ENCODE measurements at places on chromosomes 1 and 21.

GRCh38 chr1:111904478-111905218 lies 84.8 kb downstream of the KCND3 start:
- H3K36me3 ChIP-seq, result no peaks in the 10 kb centered on the region
- H3K4me3 ChIP-seq, result no peak overlapping the region
- DNase-seq, result peak; percentile 52
- no peak overlapping the region for H3K27ac ChIP-seq
- peaks cover under 1% of the 10 kb centered on the region for H3K27me3 ChIP-seq
- H3K4me1 ChIP-seq, result no peaks in the 10 kb centered on the region

DNA sequence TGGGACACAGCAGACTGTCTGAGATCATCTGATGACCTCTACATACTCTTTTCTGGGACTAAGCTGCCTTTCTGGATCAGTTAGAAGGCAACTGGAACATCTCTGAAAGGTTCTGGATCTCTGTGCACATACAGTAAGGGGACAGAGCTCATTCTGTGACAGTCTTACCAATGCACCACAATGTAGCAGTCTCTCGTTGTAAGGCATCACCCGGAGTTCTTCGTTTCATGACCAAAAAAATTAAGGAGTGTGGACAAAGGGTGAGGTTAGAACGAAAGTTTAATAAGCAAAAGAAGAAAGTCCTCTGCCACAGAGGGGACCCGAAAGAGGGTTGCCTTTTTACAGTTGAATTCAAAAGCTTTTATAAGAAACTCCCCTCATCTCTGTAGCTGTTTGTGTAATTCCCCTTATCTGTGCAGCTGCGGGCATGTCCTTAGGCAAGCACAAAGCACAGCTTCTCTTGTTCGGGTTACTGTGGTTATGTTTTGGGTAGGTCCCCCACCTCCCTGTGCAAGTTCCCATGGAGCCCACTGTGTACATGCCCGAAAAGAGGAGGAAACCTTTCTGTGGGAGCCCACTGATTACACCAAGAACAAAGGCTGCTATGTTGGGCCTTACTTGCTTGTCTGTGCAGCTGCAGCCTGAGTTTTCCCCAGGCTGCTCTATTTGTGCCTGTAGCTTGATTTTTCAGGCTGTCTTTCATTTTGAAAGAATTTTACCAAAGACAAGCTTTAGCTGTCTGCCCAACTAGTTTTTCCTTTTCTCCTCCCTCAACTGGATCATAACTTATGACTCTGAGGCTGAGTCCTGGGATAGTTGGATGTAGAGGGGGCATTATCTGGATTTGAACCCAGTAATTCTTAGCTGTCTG lies 53.1 kb upstream of the CACNA1E start:
- peaks cover 29% of the 10 kb centered on the region for H3K27me3 ChIP-seq
- H3K36me3 ChIP-seq, result no peaks in the 10 kb centered on the region
- no peaks in the 10 kb centered on the region for H3K4me1 ChIP-seq
- DNase-seq, result no peak
- H3K4me3 ChIP-seq, result no peak overlapping the region

GRCh38 chr1:153567621-153568366 lies 2.1 kb upstream of the S100A2 start:
- no peaks in the 10 kb centered on the region for H3K27me3 ChIP-seq
- DNase-seq, result no peak
- no peaks in the 10 kb centered on the region for H3K36me3 ChIP-seq
- H3K27ac ChIP-seq, result peak overlapping the region; percentile 99
- peak overlapping the region; percentile 37 for H3K4me3 ChIP-seq
- peaks cover 65% of the 10 kb centered on the region for H3K4me1 ChIP-seq

DNA sequence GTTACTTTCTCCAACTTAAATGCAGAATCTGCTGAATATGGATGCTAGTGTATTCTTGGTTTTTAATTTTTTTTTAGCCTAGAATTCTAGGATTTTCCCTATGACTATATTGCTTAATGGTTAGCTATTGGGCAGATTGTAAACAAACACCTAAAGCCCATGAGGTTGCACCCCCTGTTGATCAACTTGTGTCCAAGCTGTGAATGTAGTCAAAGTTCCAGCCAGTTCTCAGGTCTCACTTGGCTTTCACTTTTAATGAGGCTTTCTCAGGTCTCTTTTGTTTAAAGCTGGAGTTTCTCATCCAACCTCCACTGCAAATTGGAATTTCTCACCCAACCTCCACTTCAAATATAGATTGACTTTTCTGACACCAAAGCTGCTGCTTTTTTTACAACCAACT lies 35.9 kb downstream of the FCER1A start:
- H3K36me3 ChIP-seq, result no peaks in the 10 kb centered on the region
- no peak overlapping the region for H3K27ac ChIP-seq
- H3K27me3 ChIP-seq, result no peaks in the 10 kb centered on the region
- no peak for DNase-seq
- no peak overlapping the region for H3K4me3 ChIP-seq

DNA sequence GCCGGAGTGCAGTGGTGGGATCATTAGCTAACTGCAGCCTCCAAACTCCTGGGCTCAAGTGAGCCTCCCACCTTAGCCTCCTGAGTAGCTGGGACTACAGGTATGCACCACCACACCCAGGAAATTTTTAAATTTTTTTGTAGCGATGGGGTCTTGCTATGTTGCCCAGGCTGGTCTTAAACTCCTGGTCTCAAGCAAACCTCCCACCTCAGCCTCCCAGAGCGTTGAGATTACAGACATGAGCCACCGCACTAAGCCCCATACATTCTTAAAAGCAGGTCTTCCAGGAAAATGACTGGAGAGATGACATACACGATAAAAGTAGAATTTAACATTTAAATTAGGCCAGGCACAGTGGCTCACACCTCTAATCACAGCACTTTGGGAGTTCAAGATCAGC lies 13.4 kb downstream of the MTFR1L start:
- DNase-seq, result no peak
- H3K27me3 ChIP-seq, result no peaks in the 10 kb centered on the region
- no peak overlapping the region for H3K4me3 ChIP-seq
- peaks cover 61% of the 10 kb centered on the region for H3K36me3 ChIP-seq

DNA sequence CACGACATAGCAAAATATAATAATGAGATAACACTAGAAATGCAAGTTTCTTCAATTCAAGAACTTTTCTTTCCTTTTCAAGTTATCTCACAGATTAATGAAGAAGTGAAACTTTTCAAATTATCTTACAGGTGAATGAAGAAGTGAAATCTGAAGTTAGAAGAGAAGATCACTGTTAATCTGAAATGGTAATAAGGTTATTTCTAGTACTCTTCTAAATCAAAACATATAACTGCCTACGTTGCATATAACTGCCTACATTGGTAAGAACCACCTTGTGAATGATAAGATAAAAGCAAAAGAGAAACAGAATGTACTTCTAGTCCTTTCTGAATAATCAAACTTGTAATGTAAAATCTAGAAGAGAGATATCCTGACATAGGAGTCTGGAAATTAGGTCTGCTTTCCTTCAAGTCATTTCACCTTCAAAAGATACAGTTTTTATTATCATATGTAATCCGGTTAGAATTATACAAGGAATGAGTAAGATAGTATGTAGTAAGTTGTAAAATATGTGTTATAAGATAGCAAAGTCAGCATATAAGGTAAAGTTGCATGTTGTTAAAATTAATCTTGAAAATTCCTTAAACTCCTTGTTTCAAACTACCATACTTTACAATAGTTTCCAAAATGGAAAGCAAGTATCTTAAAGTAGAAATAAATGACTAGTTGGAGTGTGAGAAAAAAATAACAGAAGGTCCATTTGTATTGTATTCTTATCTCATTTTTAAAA lies 522.4 kb upstream of the ZRANB2 start:
- no peak overlapping the region for H3K27ac ChIP-seq
- no peak for DNase-seq
- no peaks in the 10 kb centered on the region for H3K4me1 ChIP-seq
- no peak overlapping the region for H3K4me3 ChIP-seq

DNA sequence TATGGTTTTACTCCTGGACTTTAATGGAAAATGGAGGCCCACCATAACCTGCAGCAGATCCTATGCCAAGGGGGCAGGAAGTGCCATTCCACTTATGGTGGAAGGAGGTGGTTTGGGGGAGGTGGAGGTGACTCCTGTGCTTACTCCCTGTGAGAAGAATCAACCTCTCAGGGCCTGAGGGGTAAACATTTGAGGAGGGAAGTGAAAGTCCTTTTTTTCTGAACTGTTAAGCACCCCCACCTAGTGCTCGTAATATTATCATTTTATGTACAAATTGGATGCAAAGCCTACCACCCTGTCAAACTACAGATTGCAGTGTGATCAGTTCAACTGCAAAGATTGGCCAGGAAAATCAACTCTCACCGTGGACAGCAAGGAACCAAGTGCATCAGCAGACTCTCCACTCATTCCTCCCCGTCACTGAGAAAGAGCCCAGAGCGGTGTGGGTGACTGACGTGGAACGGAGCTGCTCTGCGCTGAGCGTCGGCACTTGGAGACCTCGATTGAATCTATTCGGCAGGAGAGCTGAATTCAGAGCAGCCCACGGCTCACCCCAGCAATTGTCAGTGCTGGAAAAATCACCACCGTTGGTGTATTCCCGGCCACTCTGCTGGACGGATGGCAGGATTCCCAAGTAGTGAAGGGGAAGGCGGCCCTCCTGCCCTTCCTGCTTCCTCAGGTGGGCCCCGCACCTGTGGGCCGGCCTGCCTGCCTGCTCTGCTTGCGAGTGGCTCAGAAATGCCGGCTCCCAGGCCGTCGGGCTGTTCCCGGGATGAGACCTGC lies 46.8 kb upstream of the COX20 start:
- H3K36me3 ChIP-seq, result no peaks in the 10 kb centered on the region
- no peak for DNase-seq
- H3K4me3 ChIP-seq, result no peak overlapping the region

- DNase-seq, result no peak
- H3K4me1 ChIP-seq, result no peaks in the 10 kb centered on the region
- H3K27ac ChIP-seq, result peak overlapping the region; percentile 28
- H3K27me3 ChIP-seq, result no peaks in the 10 kb centered on the region
These were observed 45.3 kb upstream of the RGS1 start for GRCh38 chr1:192530254-192530653.

- no peaks in the 10 kb centered on the region for H3K27me3 ChIP-seq
- peaks cover 32% of the 10 kb centered on the region for H3K36me3 ChIP-seq
- H3K4me3 ChIP-seq, result no peak overlapping the region
- no peak for DNase-seq
These were observed 5.2 kb downstream of the LEPR start for GRCh38 chr1:65425697-65426096.

- DNase-seq, result no peak
- peak overlapping the region; percentile 11 for H3K4me3 ChIP-seq
- no peaks in the 10 kb centered on the region for H3K27me3 ChIP-seq
- no peaks in the 10 kb centered on the region for H3K36me3 ChIP-seq
- H3K4me1 ChIP-seq, result peaks cover 27% of the 10 kb centered on the region
- peak overlapping the region; percentile 91 for H3K27ac ChIP-seq
These were observed 100.4 kb downstream of the PSMG1 start for GRCh38 chr21:39082656-39083376.

Measured in suprapubic skin (tissue), 4 donors.